ENCODE measurements at places on chromosomes 5 and 9.

- DNase-seq, result no peak
Observed at GRCh38 chr9:112288029-112288428, 45.4 kb downstream of the PTBP3 start.

DNA sequence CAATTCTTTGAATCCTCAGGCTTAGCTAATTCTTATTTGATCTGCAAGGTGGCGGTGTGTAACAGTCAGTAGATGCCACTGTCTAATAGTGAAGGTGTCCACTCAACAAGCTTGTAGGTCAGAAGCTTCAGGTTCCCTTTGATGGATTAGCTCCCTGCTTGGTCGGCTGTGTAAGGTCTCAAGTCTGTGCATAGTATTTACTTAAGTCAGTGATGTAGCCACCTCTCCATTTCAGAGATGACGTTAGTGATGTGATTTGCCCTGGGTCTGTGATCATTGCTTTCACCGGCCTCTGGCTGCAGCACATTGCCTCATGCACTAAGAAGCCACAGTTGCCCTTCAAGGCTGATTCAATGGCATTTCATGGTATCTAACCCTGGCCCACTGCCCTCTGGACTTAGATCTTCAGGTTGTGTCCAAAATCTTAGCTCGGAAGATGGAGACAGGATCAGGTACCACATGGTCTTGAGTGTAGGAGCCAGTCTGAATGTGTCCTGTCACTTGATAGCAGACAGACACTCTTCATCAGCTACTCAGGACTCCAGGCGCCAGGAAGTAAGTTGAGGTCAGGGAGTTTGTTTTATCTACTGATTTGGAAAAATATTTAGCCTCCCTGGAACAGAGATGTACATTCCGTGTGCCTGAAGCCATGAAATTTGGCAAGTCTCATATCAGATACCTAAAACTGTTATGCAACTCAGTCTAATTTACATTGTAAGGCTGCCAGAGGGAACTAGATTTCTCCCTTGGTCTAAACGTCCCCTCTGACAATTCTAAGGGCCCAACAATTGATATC is 42.9 kb downstream of the SUB1 start:
- DNase-seq, result no peak

- DNase-seq, result no peak
Observed at GRCh38 chr9:14831074-14831473, 79.2 kb downstream of the FREM1 start.

DNA sequence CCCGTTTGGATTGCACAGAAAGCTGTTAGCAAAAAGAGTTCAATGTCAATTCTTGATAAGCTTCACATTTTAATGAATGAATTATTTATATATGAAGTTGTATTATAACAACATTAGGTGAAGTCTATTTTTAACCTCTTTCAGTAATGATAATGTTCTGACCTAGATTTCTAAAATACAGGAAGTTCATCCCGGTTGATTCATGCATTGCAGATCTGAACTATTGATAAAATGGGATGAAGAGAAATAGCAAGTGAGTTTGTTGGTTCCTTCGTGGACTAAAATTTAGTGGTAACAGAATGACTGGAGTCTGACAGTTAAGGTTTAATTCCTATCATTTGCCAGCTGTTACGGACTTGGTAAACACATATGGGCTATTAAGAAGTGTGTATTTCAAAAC is 180.5 kb downstream of the PCSK1 start:
- no peak for DNase-seq

DNA sequence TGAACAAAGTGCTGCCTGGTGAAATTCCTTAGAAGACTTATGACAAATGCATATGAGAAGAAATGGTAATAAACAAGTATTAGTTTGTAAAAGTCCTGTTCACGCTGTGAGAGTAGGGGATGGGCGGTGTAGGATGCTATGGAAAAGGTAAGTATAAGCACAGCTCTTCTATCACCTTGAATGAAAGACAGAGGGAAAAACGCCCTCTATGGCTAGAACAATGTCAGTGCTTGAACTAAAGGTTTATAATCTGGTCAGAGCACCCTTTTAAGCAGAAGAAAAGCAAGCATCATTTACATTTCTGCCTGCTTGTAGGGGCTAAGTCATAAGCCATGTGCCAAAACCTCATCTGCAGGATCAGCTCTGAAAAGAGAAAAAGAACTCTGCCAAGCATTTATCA is 115.2 kb downstream of the LHFPL2 start:
- no peak for DNase-seq

GRCh38 chr5:139869042-139869790 is 73.6 kb downstream of the PSD2 start:
- no peak for DNase-seq
